ENCODE measurements at places on chromosomes 2 and 18.

- DNase-seq = no peak
Observed at GRCh38 chr2:17442334-17442733, 75.9 kb downstream of the RAD51AP2 start.

GRCh38 chr18:63091671-63092364, 227.8 kb downstream of the BCL2 start:
- DNase-seq = no peak

- DNase-seq = no peak
Observed at GRCh38 chr2:54750040-54750439, 26.6 kb downstream of the EML6 start.

- DNase-seq = no peak
Observed at GRCh38 chr18:25979369-25980040, 110.9 kb downstream of the SS18 start.

- DNase-seq = no peak
Observed at GRCh38 chr18:53799134-53799533, 425.3 kb downstream of the MBD2 start.

- no peak for DNase-seq
Observed at GRCh38 chr2:130387804-130388203, 31.9 kb downstream of the PTPN18 start.

DNA sequence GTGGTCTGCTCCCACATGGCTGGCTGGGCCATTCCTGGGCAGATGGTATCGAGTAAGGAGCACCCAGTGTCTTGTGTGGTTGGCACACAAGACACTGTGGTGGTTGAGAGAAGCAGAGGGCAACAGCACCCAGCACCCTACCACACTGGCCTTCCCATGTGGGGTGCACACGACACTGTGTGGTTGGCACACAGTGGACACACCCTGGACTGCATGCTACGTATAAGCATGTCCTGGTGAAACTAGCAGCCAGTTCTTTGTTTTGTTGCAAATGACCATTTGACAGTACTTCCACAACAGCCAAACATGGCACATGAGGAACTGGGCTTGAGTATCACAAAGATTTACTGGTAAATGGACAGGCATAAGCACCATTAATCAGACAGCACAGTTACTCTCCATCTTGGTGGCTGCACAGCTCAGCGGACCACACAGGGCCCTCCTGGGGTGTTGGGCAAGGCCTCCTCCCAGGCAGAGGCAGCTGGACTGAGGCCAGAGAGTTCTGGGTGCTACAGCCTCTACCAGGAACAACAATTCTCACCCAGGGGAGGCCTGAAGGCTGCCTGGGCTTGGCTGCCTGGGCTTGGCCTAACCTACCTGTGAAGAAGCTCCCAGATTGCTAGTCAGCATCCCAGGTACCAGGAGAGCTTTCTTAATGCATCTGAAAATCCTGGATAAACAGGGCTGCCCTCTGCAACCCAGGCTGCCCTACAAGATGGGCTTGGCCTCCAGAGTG, 59.3 kb upstream of the ALPP start:
- DNase-seq = no peak

DNA sequence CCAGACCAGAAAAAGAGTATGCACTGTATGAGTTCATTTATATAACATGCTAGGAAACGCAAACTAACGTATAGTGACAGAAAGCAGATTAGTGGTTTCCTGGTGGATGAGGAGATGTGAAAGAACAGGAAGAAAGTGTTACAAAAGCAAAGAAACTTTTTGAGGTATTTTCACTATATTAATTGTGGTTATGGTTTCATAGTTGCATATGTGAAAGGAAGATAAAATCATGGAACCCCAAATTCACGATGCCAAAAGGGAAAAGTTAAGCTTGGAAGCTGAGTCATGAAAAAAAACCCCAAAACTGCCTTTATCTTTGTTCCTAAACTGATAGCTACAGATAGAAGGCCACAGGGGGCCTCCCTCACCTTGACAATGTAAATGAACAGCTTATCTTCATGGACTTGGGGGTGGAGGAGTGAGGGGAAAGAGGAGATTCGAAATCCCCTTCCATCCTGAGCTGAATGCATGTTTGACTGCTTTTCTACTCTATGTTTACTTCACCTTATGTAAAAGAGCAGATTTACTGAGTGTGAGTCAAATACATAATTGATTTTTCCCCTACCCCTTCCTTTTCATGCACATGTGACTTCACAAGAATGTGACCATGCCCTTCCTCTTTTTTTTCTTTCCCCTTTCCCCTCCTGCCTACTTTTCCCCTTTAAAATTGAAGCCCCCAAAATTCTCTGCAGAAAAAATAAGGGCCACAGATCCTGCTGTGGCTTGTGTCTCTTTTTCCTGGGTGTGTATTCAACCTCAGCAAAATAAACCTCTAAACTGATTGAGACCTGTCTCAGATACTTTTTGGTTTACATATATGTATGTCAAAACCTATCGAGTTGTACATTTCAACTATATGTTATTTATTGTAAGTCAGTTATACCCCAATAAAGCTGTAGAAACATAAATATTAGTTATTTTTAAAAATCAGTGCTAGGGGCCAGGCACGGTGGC, 100.1 kb upstream of the TLK1 start:
- no peak for DNase-seq

- no peak for DNase-seq
Observed at GRCh38 chr2:72007402-72007801, 140.3 kb downstream of the CYP26B1 start.

DNA sequence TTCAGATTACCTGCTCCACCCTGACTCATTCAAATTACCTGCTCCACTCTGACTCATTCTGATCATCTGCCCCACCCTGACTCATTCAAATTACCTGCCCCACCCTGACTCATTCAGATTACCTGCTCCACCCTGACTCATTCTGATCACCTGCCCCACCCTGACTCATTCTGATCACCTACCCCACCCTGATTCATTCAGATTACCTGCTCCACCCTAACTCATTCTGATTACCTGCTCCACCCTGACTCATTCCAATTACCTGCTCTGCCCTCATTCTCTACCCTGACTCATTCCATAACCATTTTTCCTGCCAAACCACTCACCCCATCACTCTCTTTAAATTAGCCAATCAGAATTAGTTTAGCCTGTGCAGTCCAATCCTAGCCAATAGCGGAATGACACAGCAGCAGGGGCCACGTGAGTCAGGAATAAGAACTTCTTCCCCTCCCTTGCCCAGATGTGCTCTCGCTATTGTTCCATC, 26.2 kb downstream of the CFAP53 start:
- no peak for DNase-seq

DNA sequence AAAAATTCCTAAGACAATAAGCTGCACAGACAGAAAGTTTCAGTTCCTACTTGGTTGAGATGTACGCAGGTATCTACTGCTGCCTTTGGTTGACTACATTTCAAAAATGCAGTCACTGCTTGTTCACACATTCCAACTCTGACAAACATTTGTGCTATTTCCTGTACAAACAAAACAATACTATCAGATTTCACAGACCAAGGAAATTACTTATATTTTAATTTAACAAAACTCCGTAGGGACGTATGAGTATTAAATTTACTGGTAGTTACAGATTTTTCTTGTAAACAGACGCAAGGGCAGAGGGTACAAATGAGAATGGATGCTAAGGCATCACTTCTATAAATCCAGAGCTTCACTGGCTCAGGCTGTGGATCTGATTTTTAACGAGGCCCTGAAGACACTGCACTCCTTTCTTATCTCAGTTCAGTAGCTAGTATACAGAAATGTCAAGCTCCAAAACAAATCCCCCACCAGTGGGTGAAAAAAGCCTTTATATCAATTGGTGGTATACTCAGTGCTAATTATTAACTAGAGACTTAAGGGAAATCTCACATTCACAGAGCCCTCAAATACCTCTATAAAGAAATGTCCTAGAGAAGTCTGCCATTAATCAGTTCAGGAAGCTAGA, 31.7 kb upstream of the TTC32 start:
- DNase-seq = no peak

DNA sequence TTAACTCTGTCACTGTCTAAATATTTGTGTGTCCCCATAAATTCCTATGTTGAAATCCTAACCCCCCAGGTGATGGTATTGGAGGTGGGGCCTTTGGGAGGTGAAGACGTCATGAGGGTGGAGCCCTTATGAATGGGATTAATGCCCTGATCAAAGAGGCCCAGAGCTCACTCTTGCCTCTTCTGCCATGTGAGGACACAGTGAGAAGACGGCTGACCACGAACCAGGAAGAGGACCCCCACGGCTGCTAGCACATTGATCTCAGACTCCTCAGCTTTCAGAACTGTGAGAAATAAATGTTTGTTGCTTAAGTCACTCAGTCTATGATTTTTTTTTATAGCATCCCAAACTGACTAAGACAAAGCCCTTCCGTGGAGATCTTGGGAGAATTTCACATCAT, 71.2 kb downstream of the BCL2L11 start:
- no peak for DNase-seq

DNA sequence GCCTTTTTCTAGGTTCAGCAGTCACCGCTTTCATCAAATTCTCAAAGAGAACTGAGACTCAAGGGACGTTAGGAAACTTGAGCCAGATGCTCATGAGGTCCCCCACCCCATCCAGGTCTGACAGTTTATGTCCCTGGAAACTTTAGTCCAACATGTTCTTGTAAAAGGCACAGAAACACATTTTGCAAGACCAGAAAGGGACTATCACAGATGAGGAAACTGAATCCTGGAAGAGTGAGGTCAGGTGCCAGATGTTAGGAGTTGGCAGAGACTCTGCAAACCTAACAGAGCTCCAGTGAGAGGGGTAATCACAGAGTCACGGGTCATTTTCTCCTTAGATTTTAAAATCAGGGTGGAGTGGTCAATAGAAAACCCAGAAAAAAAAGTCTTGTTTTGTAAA, 76.6 kb downstream of the RDH14 start:
- DNase-seq = no peak

DNA sequence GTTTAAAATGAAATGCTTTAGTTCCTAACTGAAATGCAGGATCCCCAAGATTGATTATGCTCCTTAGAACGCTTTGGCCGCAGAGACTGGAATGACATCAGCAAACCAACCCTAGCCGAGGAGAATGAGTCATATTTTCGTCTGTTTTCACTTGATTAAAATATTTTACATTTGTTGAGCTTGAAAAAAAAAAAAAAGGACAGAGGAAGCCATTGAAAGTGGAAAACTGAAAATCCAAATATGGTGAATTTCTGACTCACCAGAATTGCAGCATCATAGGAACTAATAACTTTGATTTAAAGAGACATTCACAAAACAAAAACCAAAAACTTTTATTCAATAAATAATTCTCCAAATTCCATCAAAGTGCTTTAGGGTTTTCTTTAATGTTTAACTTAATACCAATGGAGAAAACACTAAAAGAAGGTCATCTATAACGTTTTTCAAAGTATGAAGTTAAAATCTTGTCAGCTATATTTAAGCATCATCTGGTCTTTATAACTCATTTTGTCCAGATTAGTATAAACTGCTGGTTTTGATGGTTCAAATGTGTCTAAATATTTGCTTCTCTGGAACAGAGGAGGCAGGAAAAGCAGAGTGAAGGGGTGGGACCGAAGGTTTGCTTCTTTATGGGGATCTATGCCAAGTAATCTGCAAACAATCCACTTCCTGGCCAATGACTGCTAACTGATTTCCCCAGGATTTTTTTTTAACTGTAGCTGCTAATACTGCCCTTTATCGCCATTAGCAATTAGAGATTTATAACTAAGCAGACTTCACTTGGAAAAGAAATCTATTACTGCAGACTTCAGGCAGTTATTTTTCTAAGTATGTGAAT, 30.9 kb upstream of the COL5A2 start:
- no peak for DNase-seq

DNA sequence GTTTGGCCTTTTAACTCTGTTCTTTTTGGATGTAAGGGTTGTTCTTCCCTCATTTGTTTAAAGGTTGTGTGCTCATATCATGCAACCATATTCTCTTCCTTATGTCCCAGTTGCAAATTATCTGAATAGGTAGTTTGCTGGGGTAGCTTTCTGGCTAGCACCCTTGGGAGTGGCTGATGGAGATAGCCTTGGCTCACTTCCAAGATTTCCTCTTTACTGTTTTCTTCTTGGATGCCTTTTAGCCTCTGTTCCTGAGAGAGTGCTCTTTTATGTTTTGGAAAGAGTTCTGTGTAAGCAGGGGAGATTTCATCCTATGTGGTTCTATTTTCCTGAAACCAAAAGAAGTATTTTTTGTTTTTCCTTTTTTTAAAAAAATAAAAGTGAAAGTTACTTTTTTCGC, 25.4 kb downstream of the USP14 start:
- no peak for DNase-seq

DNA sequence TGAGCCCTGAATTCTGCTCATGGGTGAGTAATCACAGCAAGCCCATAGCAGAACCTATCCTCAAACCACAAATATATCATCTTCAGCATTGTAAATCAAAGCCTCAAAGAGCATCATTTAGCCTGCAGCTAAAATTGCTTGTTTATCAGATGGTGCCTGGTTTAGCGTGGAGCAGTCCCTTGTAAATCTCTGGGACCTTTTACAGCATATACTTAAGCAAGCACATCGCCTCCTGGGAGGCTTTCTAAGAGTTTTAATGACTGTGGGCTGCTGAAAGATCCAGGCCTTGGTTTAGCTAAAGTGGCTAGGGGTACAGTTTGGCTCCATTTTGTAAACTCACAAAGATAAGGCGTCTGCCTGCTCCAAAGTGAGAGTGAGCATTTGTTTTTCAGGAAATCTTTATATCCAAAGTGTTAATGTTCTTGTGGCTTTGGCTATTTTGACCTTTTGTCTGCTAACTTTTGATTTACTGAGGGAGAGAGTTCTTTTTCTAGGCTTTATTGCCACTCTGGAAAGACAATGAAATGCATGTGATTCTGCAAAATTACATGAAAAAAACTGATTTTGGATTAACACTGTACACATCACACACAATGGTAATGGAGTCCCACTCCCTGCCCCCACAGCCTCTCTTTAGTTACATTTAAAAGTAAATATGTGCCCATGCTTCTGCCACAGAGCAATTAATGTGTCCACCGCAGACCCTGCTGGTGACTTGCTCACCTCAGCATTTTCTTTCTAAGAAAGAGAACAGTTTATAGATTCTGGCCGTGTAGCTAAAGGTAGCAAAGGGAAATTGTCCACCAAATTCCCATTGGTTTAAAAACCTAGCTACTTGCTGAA, 194.8 kb downstream of the LNPK start:
- DNase-seq = peak; percentile 69

DNA sequence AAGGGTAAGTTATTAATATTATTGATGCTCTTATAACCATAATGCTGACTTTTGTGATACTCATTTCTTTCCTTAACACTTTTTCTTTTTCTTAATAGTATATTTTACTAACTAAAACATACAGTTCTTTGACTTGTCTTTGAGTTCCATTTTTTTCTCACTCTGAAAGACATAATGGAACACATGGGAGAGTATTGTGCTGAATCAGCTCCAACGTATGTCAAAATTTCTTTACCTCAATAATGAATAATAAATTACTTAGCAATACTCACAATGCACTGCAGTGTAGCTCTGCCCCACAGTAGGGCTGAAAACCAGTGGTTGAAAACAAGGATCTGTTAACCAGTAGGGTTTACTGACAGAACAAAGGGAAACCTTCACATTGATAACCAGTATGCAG, 40.7 kb downstream of the ACVR1 start:
- no peak for DNase-seq

GRCh38 chr2:195995499-195995898, 73.1 kb downstream of the DNAH7 start:
- DNase-seq = no peak
